NCI-H524 (cell line): ENCODE measurements at places on chromosomes 4 and X.

DNA sequence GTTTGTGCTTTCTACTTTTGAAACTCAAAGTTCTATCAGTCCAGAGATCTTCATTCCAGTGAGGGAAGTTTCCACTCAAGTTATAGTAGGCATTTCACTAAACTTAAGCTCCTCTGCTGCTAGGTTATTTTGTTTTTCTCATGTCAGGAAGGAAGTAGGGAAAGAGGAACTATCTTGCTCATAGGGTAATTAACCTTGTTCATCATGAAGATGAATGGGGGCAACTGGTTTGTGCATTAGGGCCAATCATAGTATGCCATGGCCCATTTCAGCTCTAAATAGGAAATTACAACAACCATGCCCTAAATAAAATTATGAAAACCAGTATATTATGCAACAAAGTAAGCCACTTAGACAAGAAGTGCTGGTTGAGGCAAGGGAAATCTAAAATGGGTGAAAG, 804.7 kb upstream of the NDST4 start:
- DNase-seq: no peak

DNA sequence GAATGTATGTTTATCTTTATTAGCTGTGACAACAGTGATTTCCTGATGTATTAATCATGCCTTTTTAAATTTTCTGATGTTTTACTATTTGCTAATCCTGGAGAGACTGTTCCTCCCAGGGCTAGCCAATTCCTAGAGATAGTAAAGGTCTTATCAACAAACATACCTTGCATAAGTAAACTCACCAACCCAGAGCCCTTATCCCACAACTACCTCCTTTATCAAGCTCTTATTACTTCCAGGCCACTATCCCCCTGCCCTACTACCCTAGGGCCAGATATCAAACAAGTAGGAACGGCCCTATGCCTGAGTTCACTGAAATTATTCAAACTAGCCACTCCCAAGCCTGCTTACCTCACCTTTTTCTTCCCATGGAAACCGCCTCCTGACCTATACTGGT, 58.2 kb upstream of the NPNT start:
- no peak for DNase-seq

GRCh38 chrX:79444694-79445210, 77.6 kb upstream of the ITM2A start:
- no peak for DNase-seq

GRCh38 chrX:132463411-132463810, 25.4 kb downstream of the MBNL3 start:
- DNase-seq: no peak

DNA sequence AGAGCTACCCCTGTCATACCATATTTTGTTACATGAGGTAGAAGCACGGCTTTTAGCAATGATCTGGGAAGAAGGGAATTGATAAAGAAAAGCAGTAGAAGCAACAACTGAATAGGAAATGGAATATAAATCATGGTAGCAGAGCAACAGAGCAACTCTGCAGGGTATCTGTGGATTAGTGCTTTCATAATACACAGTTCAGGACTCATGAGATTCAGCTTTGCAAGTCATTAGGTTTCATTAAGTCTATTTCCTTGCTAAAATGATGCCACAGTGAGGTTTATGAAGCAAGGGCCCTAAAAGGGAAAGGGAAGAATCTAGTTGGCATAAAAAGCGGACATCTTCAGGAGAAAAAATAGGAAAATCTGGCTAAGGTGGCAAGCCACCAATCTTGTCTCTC, 45.6 kb upstream of the GRPR start:
- no peak for DNase-seq

DNA sequence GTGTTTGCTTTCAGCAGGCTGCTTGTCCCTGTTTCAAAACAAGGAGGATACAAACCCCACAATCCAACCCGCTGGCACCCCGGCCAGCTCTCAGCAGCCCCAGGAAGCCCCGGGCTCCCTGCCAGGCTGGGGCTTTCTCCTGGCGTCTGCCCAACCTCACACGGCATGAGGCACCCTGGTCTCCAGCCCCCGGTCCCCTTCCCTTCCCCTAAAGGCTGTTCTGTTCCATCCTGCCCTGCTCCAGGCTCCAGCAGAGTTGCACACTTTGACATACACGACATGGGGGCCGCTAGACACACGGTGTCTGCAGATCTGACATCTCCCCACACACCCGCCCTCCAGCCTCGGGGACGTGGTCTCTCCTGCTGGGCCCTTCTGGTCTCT, 107.7 kb upstream of the ADRA2C start:
- no peak for DNase-seq

- DNase-seq: no peak
These were observed 58.2 kb downstream of the CXXC4 start for GRCh38 chr4:104436542-104436941.

DNA sequence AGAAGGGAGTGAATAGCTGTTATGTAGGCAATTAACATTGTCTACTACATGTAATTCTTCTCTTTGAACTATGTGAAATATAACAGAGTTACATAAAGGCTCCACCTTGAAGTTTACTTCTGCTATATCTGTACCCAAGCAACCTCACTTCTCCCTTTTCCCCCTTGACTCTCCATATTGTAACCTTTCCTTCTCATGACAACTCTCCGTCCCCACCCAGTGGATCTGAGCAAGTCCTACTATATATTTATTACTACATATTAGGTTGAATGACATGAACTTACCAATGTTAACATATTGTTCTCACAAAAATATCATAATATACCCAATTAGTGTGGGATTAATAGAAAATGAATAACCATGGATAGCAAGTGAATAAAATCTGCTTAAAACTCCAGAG, 93.2 kb upstream of the ATP8A1 start:
- DNase-seq: peak; percentile 26

DNA sequence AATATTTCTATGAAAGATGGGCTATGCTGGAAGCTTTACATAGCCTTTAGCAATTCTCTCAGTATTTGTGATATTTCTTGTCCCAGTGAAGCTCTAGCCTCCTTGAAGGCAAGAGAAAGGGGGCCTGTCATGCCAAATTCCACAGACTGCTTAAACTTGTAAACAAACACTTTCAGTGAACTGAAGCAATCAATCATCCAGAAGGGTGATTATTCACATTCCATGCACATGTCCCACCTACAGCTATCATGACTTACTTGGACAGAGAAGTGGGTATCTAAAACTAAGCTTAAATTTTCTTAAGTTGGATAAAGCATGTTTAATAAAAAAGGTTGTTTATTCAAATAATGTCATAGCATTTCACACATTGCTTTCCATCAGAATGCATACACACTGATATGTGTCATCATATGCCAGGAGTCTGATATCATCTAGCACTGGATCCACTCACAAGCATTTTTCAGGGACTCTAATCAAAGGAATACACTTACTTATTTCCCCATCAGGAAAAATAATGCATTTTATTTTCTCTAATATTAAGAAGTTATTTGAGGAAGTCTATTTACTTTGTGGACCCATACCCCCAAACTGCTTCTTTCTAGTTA, 1.2 kb upstream of the FSTL5 start:
- no peak for DNase-seq

GRCh38 chrX:130028196-130028595, 45.8 kb downstream of the BCORL1 start:
- no peak for DNase-seq

DNA sequence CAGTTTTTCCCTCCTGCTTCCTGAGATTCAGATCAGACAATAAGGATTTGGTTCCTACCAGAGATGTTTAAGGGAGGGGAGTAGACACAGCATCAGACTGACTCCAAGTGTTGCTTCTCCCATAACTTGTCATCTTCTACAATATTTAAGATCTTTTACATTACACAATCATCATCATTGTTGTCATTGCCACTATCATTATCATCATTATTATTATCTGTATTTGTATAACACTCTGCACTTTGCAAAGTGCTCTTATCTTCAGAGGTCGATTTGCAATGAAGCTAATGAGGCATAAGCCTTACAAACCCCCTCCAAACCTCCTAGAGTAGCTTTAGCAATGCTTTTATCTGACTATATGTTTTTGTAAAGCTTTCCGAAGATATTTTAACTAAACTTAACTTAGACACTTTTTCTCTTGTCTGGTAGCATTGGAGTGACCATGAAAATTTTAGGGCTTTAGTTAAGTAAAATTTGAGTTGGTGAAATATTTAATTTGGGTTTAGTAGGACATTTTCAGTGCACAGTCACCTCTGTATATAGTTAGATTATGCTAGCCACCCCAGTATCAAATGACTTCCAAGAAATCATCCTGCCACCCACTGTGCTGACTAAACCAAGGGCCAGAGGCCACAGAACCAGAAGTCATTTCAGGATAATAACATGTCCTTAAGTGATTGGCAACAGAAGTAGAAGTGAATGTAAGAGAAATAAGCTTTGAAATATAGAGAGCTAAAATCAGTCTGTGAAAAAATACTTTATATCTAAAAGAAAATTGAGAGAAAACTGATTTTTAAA, 124.2 kb upstream of the NRK start:
- no peak for DNase-seq

DNA sequence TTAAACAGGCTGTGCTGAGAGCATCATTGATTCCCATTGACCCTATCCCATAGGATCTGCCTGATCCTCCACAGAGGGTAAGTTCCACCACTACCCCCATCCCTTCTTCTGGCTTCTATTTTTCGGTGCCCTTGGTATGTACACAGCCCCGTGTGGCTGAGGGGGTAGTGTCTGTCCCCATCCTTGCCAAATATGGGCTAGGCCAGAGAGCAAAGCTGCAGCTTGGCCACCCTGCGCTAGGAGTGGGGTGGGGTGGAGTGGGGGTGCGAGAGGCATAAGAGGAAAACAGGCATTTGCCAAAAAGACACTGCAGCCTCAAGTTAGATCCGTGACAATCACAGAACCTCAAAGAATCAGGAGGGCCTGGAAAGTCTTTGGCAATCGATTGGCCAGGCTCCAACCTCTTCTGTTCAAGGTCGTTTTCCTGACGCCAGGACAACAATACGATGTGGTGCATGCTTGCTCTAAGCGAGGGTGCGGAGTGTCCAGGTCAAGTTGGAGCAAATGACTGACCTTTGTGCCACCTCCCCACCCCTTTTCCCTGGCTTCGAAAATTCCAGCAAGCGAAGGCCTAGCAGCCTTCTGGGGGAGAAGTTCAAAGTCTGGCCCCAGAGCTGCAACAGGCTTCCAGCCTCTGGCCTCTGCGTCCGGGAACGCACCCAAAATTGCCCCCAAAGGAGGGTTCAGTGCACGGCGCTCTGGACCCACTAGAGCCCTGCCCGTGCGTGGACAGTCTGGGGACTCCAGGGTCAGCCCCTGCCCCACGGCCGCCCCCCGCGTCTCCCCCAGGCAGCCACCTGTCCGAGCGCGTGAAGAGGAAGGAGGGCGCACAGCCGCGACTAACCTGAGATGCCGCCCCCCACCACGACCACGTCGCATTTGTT, 598 bp downstream of the MAOB start:
- DNase-seq: no peak

DNA sequence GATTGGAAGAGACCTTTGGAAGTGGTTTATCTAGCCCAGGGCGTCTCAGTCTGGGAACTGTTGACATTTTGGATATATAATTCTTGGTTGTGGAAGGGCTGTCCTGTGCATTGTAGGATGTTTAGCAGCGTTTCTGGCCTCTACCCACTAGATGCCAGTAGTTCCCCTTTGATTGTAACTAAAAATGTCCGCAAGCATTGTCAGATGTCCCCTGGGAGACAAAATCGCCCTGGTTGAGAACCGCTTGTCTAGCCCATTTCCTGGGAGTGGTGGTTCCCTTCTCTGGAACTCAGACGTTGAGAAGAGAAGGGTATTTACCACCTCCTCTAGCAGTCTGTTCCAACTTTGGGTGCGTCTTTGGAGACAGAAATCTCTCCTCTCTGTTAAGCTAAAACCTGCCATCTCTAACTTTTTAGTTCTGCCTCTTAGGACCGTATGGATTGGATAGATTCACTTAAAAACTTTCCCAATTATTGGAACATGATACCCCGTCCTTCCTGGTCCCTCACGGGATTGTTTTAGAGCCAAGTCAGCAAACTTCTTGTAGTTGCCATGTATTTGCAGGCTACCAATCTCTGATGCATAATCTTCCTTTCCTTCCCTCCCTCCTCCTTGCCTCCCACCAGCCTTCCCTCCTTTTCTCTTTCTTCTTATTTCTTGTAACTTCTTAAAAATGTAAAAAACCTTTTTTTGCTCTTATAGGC, 13.9 kb downstream of the TMEM165 start:
- peak; percentile 57 for DNase-seq

DNA sequence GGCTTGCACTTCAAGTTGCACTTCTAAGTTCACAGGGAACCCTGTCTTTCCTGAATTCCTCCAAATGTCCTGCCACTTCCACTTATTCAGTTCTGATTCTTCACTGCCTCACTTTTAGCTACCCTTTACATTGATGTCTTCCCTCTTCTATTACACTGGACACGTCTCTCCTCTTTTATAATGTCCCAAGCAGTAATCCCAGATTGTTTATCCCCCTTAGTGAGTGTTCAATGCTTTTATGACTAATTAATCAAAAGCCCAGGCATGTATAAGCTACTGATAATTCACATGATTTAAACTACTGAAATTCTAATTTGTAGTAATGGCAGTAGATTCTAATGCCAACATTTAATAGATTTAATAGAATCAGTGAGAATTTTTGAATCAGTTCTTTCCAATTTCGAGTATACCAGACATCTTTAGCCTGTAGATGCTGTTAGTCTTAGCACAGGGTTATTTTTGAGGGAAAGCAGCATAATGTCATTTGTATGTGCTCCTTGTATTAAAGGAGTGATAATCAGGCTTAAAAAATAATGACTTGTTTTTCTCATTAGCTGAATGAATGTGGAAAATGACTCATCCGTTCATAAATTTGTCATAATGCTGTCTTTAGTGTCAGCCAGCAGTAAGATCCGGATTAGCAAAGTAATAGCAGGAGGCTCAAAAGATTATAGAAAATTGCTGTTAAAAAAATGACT, 703.1 kb downstream of the CENPC start:
- DNase-seq: peak; percentile 52

DNA sequence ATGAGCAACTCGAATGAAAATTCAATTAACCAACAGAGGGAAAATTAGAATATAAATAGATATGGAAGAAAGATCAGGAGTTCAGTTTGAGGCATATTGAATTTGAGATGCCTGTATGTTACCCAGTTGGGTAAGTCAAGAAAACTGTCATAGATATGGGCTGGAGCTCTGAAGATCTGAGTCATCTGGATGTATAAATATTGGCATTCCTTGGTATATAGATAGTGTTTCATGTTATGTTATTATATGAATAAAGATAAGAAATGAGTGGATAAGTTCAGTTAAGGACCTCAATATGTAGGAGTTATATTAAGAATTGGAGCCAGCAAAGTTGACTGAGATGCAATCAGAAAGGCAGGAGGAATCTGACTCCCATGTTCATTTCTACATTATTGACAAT, 543.6 kb upstream of the SMIM31 start:
- DNase-seq: no peak

DNA sequence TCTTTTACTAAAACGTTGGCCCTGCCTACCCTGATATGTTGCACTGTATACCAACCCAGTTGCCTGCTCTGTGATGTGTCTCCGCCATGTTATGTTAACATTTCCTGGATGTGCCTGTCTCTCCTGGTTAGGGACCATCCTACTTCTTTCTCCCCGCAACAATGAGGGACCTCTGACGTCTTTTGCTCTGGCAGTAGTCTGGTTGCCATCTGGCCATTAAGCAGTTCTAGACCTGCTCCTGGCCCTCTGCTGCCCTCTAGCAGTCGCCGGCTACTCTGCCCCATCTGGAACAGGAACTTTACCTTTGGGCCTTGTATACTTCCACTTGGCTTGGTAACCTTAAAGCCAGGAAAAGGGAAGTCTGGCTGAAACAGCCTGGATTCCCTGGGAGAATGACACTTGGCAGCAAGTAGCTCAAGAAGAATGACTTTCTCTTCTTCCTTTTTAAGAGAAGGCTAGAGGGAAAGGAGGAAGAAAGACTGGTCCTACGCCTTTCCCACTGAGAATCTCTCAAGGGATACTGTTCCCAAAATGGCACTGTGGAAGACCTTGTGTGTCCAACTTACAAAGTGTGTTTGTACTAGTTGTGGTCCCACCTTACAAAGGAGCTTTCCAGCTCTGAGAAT, 63.5 kb downstream of the GPC3 start:
- DNase-seq: peak; percentile 91
